B cell (primary cell): ENCODE measurements at places on chromosomes 5 and 9. TPM values are rescaled to one million over a fixed set of nuclear protein-coding genes. Genes with fewer than 3 reads are reported as not detected.

Gene ALDOB
- total RNA-seq, result not detected in 2 replicates

Gene PCDHA9
- total RNA-seq, result not detected in 2 replicates

Gene TAF11L5
- not detected in 2 replicates for total RNA-seq

Gene CACNA1B
- 0.15 and 0.24 TPM in 2 replicates for total RNA-seq

Gene BARX1
- total RNA-seq, result not detected in 2 replicates

Gene GRXCR2
- not detected in 2 replicates for total RNA-seq

Gene OR1J2
- total RNA-seq, result not detected in 2 replicates

Gene NR2F1-AS1
- not detected in 2 replicates for total RNA-seq

Gene SLC9A3
- total RNA-seq, result 0.84 and 1.3 TPM in 2 replicates

GRCh38 chr5:160105686-160106360, 13.4 kb downstream of the PWWP2A start:
- no peaks in the 10 kb centered on the region for H3K36me3 ChIP-seq
- H3K4me1 ChIP-seq, result peaks cover 7% of the 10 kb centered on the region
- peak; percentile 29 for DNase-seq

GRCh38 chr9:96395964-96396363, 12.5 kb upstream of the SLC35D2 start:
- H3K4me1 ChIP-seq, result peaks cover 12% of the 10 kb centered on the region
- H3K27ac ChIP-seq, result no peak overlapping the region
- DNase-seq, result no peak
- H3K4me3 ChIP-seq, result no peak overlapping the region
- no peaks in the 10 kb centered on the region for H3K27me3 ChIP-seq

DNA sequence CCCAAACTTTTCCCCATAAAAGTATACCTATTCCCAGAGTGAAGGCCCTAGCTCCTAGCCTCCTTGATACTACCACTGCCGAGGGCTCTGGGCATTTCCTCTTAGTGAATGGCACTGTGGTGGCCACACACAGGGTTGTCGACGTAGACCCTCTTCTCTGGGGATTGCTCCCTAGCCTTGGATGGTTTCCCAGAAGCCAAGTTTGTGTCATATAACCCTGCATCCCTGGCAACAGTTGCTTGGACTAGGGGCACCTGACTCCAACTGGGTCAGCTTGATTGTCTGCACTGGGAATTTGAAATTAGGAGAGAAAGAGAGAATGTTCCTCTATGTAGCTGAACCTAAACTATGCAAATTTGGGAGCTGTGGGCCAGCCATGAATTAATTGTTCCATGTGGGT, 32.3 kb upstream of the KIF2A start:
- H3K4me1 ChIP-seq, result no peaks in the 10 kb centered on the region
- H3K36me3 ChIP-seq, result no peaks in the 10 kb centered on the region
- no peak overlapping the region for H3K4me3 ChIP-seq

DNA sequence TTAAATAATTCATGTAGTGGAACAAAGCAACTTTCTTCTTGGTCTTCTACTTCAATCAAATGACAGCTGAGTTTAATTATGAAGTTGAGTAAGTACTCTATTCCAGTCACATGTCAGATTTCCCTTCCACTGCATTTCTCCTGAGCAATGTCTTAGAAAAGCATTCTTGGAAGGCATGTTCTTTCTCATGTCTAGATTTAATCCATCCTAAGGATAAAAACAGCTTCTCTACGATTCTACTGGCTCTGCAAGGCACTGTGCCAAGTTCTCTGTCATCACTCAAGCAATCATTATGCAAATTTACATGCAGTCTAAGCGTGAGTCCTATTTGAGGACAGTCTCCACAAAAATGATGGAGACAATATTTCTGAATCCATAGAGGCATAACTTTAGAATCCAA, 142.4 kb downstream of the YIPF5 start:
- H3K4me1 ChIP-seq, result no peaks in the 10 kb centered on the region
- H3K36me3 ChIP-seq, result no peaks in the 10 kb centered on the region
- H3K27me3 ChIP-seq, result no peaks in the 10 kb centered on the region
- no peak for DNase-seq
- no peak overlapping the region for H3K27ac ChIP-seq

- no peak overlapping the region for H3K4me3 ChIP-seq
- peaks cover 6% of the 10 kb centered on the region for H3K36me3 ChIP-seq
- peak; percentile 18 for DNase-seq
- peak overlapping the region; percentile 27 for H3K27ac ChIP-seq
- no peaks in the 10 kb centered on the region for H3K27me3 ChIP-seq
These were observed 15.4 kb downstream of the REEP5 start for GRCh38 chr5:112906637-112907036.

GRCh38 chr5:103718108-103718507, 155.5 kb upstream of the NUDT12 start:
- no peak overlapping the region for H3K4me3 ChIP-seq
- H3K27ac ChIP-seq, result no peak overlapping the region
- no peaks in the 10 kb centered on the region for H3K36me3 ChIP-seq

DNA sequence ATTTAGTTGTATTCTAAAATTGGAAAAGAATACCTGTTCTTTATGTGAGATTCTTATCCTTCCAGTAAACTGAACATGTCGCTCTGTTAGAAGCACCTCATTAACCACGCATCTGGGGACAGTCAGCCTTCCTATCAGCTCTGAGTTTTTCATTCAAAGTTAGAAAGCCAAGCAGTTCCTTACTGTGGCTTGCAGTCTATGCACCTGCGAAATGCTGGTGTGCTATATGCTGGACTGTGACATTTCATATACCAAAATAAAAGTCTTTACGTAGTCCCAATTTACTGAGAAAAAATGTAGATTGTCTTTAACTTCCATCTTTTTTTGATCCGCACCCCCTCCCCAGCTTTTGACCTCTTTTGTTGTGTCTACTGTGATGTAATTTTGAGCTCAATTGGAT, 4.3 kb downstream of the ANP32B start:
- DNase-seq, result peak; percentile 44
- H3K27me3 ChIP-seq, result no peaks in the 10 kb centered on the region
- H3K4me1 ChIP-seq, result peaks cover 45% of the 10 kb centered on the region
- H3K27ac ChIP-seq, result no peak overlapping the region
- no peak overlapping the region for H3K4me3 ChIP-seq
- H3K36me3 ChIP-seq, result no peaks in the 10 kb centered on the region

DNA sequence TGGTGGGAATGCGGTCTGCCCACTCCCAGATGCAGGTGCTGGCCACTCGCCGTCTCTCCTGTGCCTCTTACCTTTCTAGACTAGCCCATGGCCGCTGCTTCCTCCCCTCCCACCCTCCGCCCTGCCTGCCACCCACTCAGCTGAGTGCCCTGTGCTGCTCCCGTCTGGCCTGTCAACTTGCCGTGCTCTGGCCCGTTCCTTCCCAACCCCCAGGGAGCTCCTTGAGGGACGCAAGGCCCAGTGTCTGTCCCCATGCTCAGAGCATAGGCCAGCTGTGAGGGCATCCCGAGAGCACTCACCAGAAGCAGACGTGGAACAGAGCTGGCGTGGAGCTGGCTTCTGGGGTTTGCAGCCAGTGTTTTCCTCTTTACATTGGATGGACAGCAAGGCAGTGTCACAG, 20.2 kb downstream of the HNRNPH1 start:
- H3K36me3 ChIP-seq, result peaks cover 2% of the 10 kb centered on the region
- no peak for DNase-seq
- no peaks in the 10 kb centered on the region for H3K4me1 ChIP-seq
- no peak overlapping the region for H3K27ac ChIP-seq
- H3K27me3 ChIP-seq, result no peaks in the 10 kb centered on the region

DNA sequence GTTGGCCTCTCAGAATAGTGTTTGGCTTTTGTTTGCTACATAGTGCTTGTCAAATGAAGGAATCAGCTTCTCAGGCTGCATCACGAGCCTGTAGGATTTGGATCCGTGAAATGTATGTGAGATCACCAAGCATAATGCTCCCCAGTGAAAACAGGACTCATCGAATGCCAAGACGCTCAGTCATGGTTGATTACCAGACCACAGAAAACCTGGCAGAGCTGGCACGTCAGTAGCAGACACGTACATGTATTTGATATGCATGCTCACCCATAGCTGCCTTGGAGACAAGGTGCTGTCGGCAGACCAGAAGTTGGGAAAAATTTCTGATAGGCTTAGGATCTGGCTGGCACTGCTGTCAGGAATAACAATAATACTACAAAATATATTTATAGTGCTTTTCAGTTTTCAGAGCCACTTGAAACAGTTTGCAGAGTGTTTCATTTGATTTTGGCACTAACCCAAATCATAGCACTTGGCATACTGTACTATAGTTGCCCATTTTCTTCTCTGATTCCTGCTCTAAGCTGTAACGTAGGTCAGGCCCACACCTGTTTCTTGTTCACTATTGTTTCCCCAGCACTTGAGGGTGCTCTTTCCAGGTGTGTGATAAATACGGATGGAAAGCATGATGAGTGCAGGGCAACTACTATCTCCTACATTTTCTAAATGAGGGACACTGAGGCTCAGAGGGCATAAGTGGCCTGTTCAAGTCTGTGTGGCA, 226.1 kb downstream of the NR3C1 start:
- DNase-seq, result no peak
- H3K36me3 ChIP-seq, result no peaks in the 10 kb centered on the region
- no peaks in the 10 kb centered on the region for H3K4me1 ChIP-seq
- no peak overlapping the region for H3K27ac ChIP-seq
- H3K4me3 ChIP-seq, result no peak overlapping the region

DNA sequence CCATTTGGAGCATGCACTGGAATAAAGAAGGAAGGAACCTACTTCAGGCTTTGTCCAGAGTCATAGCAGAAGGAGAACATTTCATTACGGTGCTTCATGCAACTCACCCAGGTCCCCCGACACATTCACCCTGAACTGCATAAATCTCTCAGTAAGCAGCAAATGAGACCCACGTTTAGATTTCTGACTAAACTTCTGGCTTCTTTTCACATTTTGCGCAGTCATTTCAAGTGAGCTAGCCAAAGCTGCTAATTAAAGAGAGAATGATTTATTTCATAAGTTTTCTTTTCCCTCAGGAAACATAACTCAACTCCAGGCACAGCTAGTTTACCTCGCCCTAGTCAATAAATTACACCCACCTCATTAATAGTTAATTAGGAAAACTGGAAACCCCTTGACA, 88.6 kb upstream of the GAS1 start:
- H3K27me3 ChIP-seq, result no peaks in the 10 kb centered on the region
- H3K36me3 ChIP-seq, result no peaks in the 10 kb centered on the region
- no peaks in the 10 kb centered on the region for H3K4me1 ChIP-seq
- no peak overlapping the region for H3K4me3 ChIP-seq

- H3K27ac ChIP-seq, result no peak overlapping the region
- no peaks in the 10 kb centered on the region for H3K36me3 ChIP-seq
- H3K4me3 ChIP-seq, result no peak overlapping the region
- no peaks in the 10 kb centered on the region for H3K4me1 ChIP-seq
- DNase-seq, result no peak
These were observed 144.8 kb upstream of the PIK3R1 start for GRCh38 chr5:68070591-68071281.

DNA sequence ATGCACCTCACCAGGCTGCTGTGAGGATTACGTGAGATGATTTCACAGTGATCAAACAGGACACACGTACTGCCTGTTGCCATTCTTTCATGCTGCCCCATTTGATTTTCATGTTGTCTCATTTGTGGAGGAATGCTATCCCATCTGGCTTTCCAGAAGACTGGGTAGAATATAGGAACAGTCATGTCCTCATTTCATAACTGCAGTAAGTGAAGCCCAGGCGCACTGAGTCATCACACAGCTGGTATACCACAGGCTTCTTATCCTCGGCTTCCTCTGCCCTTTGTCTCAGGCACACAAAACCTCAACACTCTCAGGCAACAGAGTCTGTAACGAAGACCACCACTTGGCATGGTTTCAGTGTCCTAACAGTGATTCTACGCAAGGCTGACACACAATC, 62.3 kb downstream of the LHFPL2 start:
- H3K36me3 ChIP-seq, result no peaks in the 10 kb centered on the region
- no peaks in the 10 kb centered on the region for H3K27me3 ChIP-seq
- H3K27ac ChIP-seq, result no peak overlapping the region

DNA sequence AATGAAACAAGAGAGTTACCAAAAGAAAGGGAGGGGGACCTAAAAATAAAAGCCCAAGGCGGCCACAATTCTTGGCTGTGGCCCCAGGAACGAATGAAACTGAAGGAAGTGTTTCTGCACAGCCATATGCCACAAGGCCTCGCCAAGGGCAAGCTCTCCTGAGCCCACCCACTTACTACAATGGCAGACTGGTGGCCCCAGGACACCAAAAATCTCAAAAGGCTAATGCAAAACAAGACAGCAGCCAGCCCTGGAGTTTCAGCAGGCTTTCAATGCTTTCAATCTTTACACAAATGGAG, 4.0 kb downstream of the CAMSAP1 start:
- no peaks in the 10 kb centered on the region for H3K27me3 ChIP-seq
- H3K4me1 ChIP-seq, result peaks cover 12% of the 10 kb centered on the region
- no peak overlapping the region for H3K4me3 ChIP-seq
- H3K27ac ChIP-seq, result no peak overlapping the region

DNA sequence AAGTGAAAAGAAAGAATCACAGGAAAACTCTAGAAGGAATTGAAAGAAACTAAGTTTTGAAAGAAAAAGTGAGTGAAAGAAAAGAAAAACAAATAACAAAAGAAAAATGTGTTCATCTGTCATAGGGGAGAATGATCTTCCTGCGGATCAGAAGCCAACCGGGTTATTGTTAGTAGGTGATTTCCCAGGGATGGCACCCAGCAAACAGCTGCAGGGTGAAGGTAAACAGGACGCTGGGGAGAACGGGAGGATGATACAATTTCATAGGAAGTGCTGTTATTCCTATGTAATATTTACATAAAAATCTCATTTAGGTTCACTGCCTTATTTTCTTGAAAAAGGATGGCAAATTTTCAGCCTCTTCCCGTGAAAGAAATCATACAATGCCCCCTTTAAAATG, 72.4 kb upstream of the LHFPL2 start:
- no peak overlapping the region for H3K27ac ChIP-seq
- H3K36me3 ChIP-seq, result no peaks in the 10 kb centered on the region
- peaks cover 40% of the 10 kb centered on the region for H3K4me1 ChIP-seq
- no peaks in the 10 kb centered on the region for H3K27me3 ChIP-seq
- no peak overlapping the region for H3K4me3 ChIP-seq

GRCh38 chr5:36450229-36451014, 148.7 kb upstream of the RANBP3L start:
- no peak overlapping the region for H3K4me3 ChIP-seq
- H3K27ac ChIP-seq, result no peak overlapping the region
- DNase-seq, result no peak
- H3K4me1 ChIP-seq, result no peaks in the 10 kb centered on the region
- no peaks in the 10 kb centered on the region for H3K27me3 ChIP-seq

DNA sequence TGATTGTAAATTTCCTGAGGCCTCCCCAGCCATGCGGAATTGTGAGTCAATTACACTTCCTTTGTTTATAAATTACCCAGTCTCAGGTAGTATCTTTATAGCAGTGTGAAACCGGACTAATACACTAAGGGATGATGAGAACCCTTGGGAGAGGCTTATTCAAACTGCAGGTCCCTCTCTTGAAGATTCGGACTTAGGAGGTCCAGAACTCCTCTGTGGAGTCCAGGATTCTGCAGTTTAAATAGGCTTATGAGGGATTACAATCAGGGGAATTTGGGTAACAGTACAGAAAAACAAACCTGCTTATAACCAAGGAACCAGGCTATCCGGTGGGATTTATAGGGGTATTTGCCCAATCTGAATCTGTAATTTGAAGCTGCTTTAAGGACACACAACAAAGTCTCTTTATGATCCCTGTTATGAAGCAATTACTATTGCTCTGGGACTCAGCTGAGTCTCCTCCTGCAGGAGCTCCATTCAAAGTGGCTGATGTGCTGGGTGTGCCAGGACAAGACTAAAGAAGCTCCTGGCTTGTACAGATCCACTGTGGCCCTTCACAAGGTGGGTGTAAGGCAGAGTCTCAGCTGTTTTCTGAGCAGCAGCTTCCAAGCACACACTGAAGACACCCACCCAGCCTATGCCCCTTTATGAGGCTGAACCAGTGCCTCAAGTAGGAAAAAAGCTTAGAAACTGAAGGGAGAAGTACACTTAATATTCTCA, 41.8 kb upstream of the LHFPL2 start:
- no peak overlapping the region for H3K4me3 ChIP-seq
- no peak overlapping the region for H3K27ac ChIP-seq
- DNase-seq, result no peak
- no peaks in the 10 kb centered on the region for H3K36me3 ChIP-seq
- no peaks in the 10 kb centered on the region for H3K27me3 ChIP-seq
- H3K4me1 ChIP-seq, result no peaks in the 10 kb centered on the region
